ENCODE measurements at places on chromosomes 6 and 20. TPM values are rescaled to one million over a fixed set of nuclear protein-coding genes. Genes with fewer than 3 reads are reported as not detected.

DEFB116 gene
- total RNA-seq: not detected

DNA sequence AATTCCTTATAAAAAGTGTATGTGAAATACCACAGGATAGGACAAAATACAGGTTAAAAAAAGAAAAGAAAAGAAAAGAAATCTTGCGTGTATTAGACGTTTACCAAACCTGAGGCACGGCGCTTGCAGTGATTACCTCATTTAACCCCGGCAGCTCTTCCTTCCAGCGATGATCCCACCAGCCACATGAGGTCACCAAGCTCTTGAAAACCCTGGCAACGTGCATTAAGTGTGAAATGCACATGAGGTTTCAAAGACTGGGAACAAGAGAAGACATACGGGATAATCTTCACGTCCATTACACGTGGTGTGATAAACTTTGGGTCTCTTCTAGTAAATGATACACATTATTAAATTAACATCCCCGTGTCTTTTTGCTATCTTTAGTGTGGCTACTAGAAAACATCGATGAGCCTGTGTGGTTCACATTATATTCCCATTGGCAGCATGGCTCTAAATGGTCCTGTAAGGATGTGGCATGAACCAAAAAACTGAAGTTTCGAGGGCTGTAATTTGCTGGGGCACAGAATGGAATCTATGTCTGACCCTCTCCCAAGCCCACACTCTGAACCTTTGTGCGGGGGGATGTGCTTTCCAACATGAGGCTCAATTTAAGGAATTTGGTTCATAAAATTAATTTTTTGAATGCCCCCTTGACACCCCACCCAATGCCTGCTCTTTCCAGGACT is 59.2 kb upstream of the THBS2 start:
- no peak for DNase-seq
- H3K27me3 ChIP-seq: no peaks in the 10 kb centered on the region
- H3K27ac ChIP-seq: no peak overlapping the region
- H3K4me1 ChIP-seq: no peaks in the 10 kb centered on the region
- H3K36me3 ChIP-seq: no peaks in the 10 kb centered on the region
- H3K4me3 ChIP-seq: no peak overlapping the region

DNA sequence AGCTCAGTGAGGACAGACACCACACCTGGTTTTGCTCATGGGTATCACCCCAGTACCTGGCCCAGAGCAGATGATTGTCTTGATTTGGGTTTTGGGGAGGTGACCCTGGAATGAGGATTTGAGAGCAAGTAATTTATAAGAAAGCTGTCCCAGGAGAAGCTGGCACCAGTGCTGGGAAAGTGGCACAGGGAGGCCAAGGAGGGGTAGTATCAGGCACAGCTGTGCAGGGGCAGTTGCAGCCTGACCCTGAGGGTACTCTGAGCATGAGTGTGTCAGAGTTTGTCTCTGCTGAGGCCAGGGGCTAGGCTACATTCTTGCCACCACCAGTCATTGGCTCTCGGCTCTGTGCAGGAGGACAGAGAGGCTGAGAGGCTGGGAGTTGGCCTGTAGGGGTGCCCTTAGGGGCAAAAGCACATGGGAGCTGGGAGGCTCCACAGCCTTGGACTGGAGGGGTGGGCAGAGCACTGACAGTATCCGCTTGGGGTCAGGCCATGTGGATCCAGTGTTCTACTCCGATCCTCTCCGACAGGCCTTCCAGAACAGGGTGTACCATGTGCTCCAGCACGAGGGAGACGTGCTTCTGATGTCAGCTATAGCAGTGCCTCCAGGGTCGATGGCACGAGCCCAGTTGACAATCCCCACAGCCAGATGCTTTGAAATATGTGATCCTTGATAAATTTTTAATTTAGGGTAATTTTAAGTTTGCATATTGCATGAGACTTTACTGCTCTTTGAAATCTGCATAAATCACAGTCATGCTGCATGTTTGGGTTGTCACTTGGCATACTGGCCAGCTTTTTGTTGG is 121.3 kb downstream of the PHACTR3 start:
- peaks cover 5% of the 10 kb centered on the region for H3K4me1 ChIP-seq
- peaks cover 11% of the 10 kb centered on the region for H3K27me3 ChIP-seq
- H3K4me3 ChIP-seq: no peak overlapping the region
- no peaks in the 10 kb centered on the region for H3K36me3 ChIP-seq

DNA sequence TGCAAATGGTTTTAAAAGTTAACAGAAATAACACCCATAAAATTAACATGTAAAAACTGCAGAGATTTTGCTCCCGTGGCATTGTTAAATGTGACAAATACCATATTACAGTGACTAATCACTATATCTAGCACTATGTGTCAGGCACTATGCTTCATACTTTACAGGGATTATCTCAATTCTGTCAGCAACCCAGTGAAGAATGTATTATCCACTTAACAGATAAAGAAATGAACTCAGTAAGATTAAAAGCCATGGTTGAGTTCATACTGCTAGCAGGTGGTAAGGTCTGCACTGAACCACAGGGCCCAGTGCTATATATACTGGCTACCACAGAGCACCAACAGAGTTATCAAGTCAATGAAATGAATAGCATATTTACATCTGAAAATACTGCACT is 65.4 kb downstream of the RWDD2A start:
- DNase-seq: no peak
- no peaks in the 10 kb centered on the region for H3K4me1 ChIP-seq
- H3K36me3 ChIP-seq: no peaks in the 10 kb centered on the region
- no peak overlapping the region for H3K27ac ChIP-seq

GRCh38 chr20:20608641-20609040 is 103.8 kb downstream of the RALGAPA2 start:
- H3K36me3 ChIP-seq: peaks cover 71% of the 10 kb centered on the region
- H3K27me3 ChIP-seq: no peaks in the 10 kb centered on the region
- H3K4me3 ChIP-seq: no peak overlapping the region
- no peak for DNase-seq
- H3K27ac ChIP-seq: no peak overlapping the region
- peaks cover 12% of the 10 kb centered on the region for H3K4me1 ChIP-seq

DNA sequence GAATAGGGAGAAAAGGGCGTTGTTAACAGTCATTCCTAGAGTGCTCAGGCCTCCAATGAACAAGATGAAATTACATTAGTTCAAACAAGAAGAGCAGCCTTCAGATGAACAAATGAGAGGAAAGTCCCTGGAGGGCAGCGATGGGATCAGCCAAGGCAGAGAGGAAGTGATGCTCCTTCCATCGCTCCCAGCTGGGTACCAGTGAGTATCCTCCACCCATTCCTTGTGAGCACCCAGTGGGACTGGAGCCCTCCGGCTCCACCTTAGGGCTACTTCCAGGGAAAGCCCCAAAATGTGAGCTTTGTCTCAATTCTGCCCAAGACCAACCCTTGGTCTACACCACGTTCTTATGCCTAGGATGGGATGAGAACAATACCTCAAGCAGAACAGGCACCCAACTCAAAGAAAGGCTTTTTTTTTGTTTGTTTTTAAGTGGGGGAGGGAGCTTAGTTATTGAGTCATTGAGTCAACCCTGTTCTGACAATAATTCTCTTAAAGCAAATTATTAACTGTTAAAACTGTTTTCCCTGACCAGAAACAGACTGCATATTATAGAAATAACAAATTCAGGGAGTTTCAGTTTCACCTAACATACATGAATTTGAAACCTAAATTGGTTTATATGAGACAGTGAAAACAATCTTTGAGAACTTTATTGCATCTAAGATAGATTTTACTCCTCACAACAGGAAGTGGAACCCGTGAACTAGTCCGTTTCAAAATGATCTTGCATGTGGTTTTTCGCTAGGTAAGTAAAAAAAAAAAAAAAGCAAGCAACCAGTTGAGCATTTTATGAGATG is 106.9 kb downstream of the IPCEF1 start:
- no peak overlapping the region for H3K4me3 ChIP-seq
- peaks cover 6% of the 10 kb centered on the region for H3K4me1 ChIP-seq
- peak overlapping the region; percentile 44 for H3K27ac ChIP-seq
- no peaks in the 10 kb centered on the region for H3K36me3 ChIP-seq
- no peaks in the 10 kb centered on the region for H3K27me3 ChIP-seq

GRCh38 chr20:53291548-53291947 is 302.1 kb downstream of the ZNF217 start:
- no peak for DNase-seq
- H3K36me3 ChIP-seq: no peaks in the 10 kb centered on the region
- H3K4me3 ChIP-seq: no peak overlapping the region
- no peaks in the 10 kb centered on the region for H3K4me1 ChIP-seq
- H3K27ac ChIP-seq: no peak overlapping the region
- H3K27me3 ChIP-seq: no peaks in the 10 kb centered on the region

AIF1 gene
- total RNA-seq: 109 TPM

BTN2A1 gene
- 27.0 TPM for total RNA-seq
